ENCODE measurements at places on chromosomes 5 and 9.

DNA sequence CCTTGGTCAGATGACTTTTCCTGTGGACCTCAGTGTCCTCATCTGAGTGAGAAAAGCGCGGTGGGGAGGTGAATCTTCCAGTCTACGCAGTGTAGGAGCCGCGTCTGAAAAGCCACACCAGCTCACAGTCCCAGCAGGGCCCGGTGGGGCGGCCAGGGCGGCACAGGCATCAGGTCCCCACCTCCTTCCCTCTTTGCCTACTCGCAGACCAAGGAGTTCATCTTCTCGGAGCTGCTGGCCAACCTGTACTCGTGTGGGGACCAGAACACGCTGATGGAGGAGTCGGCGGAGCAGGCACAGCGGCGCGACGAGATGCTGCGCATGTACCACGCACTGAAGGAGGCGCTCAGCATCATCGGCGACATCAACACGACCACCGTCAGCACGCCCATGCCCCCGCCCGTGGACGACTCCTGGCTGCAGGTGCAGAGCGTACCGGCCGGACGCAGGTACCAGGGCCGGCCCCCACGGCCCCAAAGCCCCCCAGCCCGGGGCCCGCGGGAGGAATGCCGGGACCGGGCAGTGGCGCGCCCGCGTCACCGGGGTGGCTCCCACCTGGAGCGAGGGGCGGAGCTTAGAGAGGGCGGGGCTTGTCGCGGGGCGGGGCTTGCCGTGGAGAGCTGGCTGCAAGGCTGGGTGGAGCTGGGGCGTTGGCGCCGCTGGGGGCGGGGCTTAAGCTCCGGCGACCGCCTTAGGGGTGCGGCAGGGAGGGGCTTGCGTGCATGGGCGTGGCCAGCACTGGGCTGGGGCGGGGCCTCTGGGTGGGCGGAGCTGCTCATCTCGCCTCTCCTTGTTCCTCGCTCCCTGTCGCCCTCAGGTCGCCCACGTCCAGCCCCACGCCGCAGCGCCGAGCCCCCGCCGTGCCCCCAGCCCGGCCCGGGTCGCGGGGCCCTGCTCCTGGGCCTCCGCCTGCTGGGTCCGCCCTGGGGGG, 25.6 kb downstream of the GOLGA2 start:
- peak; percentile 27 for DNase-seq

GRCh38 chr5:7181841-7182240, 214.1 kb upstream of the ADCY2 start:
- no peak for DNase-seq

GRCh38 chr5:57842364-57843058, 359.9 kb upstream of the ACTBL2 start:
- DNase-seq: no peak

DNA sequence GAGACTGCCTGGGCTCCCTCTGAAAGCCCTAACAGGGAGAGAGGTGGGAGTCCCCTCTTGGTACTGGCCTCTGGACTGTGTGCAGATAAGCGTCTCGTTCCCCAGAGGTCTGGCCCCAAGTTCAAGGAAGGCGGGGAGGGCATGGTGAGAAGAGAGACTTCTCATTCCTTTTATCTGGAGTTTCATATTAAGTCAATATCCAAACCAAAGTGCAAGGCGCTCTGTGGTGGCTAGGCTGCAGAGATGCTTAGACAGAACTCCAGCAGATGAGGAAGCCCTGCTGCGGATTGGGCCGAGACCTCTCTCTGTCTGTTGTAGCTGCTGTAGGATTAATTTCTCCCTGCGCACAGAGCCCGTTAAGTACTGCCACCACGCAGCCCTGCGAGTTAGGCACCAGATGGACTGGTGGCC, 16.0 kb downstream of the MVB12B start:
- DNase-seq: no peak

Measured in fibroblast of skin of left quadriceps (primary cell).